ENCODE measurements at places on chromosomes 6 and 20. TPM values are rescaled to one million over a fixed set of nuclear protein-coding genes. Genes with fewer than 3 reads are reported as not detected.

DNA sequence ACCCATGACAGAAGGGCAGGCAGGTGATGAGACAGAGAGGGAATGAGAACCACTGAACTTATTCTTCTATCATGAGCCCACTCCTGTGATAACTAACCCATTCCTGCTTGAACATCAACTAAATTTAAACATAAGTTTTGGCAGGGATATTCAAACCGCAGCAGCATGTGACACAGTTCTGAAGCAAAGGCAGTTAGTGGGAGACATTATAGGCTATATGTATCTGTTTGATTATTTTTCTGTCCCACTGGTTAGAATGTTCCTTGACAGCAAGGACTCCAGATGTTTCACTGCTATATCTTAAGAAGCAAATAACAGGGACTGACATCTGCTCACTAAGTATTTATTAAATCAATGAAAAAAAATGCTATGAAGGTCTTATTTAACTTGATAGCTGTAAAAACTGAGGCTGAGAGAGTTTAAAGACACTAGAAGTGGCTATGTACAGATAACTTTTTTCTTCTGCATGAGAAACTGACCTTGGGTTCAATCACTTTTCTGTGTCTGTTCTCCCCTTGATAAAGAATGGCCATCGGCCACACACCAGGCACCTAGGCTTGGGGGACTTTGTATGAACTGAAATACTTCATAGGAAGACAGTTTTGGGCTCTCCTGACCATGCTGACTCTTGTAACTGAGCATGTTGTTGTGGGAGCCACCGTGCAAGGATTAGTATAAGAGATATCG, 90.9 kb downstream of the CEP162 start:
- DNase-seq, result no peak

DNA sequence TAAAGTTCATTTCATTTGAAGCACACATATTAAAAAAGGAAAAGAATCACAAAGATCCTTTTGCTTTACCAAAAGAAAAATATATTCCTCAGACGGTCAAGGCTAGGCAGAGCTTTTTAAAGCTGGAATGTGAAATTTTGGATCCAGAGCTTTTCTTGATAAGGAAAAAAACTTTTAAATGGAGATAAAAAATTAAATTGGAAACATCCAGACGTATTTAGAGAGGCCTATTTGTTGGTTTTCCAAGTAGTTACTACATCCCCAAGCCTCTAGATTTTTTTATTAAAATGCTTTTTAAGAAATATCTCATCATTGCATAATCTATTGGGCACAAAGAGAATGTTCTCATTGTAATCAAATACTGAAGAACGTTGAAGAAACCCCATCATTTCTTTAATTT, 385.7 kb upstream of the CITED2 start:
- no peak for DNase-seq

GRCh38 chr20:12265662-12266061, 348.0 kb downstream of the BTBD3 start:
- DNase-seq, result no peak

GRCh38 chr20:19338380-19338779, 125.9 kb downstream of the SLC24A3 start:
- DNase-seq, result no peak

- no peak for DNase-seq
Observed at GRCh38 chr6:146548898-146549374, 5.3 kb downstream of the RAB32 start.

DNA sequence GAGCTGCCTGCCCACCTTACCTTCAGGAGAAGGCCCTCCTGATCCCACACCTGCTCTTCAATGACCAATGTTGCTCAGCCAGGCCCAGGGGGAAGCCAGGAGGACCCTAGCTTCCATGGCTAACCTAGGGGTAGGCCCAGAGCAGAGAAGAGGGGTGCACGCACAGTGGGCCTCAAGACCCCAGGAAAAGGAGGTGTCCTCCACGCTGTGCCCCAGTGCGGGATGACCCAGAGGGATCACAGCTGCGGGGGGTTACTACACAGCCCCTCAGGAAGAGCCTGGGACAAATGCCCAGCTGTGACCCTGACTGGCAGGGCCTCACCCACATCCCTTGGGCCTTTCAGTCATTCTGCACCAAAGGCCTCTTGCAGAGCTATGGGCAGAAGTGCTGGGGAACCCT, 31.6 kb upstream of the APMAP start:
- no peak for DNase-seq

DNA sequence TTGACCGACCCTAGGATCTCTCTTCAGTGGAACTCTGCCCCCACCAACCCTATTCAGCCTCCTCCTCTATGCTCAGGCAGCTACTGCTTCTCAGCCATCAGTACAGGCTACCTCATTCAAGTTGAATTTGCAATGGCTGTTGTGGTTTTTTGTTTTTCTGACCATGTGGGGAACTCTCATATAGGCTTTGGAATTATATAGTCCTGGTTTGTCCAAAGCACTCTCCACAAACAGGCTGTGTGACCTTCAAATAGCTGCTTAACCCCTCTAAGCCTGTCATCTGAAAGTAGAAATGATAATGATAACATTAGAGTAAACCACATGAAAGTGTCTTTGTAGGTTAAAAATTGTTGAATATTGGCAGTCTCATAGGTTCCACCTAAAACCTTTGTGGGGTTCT, 80.3 kb downstream of the UNC5CL start:
- no peak for DNase-seq

- no peak for DNase-seq
Observed at GRCh38 chr6:104325341-104326172, 534.2 kb downstream of the HACE1 start.

DNA sequence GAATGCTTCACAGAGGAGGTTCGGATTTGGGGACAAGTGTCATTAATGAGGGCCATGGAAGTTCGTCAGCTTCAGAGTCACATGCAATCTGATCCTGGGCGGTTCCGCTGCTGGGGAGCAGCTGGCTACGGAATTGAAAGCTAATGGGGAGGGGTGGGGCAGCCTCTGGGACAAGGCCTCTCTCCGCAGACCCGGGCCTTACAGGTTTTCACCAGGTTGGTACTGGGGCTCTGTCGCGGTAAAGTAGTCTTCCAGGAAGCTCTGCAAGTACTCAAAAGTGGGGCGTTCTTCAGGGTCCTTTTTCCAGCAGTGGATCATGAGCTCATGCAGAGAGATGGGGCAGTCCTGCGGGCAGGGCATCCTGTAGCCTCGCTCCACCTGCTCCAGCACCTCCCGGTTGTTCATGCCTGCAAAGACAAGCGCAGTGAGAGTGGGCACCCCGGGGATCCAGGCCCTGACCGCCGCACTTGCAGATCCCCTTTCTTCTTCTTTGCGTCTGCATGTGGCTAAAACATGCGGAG, 55.9 kb upstream of the TRAF3IP2 start:
- no peak for DNase-seq

DNA sequence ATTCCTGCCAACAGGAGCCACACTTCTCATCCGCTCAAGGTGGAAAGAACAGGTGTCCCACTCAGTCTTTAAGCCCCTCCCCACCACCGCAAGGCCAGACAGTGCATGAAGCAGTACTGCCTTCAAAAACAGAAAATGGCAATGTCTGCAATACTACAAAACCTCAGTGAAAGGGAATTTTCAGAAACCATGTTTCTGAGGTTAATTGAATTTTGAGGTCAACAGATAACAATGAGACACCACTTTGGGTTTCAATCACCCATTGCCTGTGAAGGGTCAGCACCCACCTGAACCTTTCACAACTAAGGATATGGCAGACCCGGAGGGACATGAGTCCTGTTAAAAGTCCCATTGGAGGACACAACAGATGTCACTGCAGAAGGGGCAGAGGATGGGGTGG, 13.0 kb downstream of the ZC3H12D start:
- DNase-seq, result no peak

DNA sequence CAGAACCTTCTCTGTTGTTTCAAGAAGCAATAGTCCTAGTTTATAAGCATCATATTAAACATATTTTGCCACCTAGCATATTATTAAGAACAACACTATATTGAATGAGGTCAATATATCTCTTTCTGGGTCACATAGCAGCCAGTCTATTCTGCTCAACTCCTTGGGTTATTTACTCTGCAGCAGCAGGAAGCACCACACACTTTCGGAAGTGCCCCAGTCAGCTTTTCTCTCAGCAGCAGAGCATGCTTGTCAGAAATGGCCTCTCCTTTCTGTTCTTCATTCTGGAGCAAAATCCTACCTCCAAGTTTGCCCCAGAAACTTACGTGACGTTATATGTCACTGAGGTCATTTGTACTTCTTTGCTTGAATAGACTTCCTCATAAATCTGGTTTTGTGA, 22.7 kb downstream of the CFAP206 start:
- DNase-seq, result no peak

GRCh38 chr6:117345292-117345610, 79.9 kb downstream of the VGLL2 start:
- DNase-seq, result no peak

- DNase-seq, result no peak
Observed at GRCh38 chr20:55569084-55569483, 436.2 kb downstream of the CBLN4 start.

GRCh38 chr20:31560746-31561598, 44.1 kb upstream of the ID1 start:
- DNase-seq, result no peak

Gene ESR1
- total RNA-seq, result 178 TPM

Gene MBOAT1
- total RNA-seq, result 22.6 TPM

Gene UBD
- not detected for total RNA-seq

Gene BACH2
- total RNA-seq, result 15.0 TPM

Gene TRIM10
- not detected for total RNA-seq
